ENCODE measurements at places on chromosomes 12 and 14.

- DNase-seq: no peak
These were observed 34.9 kb upstream of the HNF1A start for GRCh38 chr12:120943482-120943881.

- no peak for DNase-seq
These were observed 124.1 kb downstream of the PAPOLA start for GRCh38 chr14:96626121-96626768.

GRCh38 chr14:96098309-96098998 lies 59.3 kb downstream of the C14orf132 start:
- DNase-seq: peak; percentile 59

GRCh38 chr14:104119488-104120251 lies 18.7 kb upstream of the KIF26A start:
- DNase-seq: no peak

- DNase-seq: peak; percentile 57
These were observed 26.0 kb downstream of the WBP11 start for GRCh38 chr12:14777271-14777670.

GRCh38 chr14:99586054-99586760 lies 17.8 kb downstream of the CCDC85C start:
- no peak for DNase-seq

DNA sequence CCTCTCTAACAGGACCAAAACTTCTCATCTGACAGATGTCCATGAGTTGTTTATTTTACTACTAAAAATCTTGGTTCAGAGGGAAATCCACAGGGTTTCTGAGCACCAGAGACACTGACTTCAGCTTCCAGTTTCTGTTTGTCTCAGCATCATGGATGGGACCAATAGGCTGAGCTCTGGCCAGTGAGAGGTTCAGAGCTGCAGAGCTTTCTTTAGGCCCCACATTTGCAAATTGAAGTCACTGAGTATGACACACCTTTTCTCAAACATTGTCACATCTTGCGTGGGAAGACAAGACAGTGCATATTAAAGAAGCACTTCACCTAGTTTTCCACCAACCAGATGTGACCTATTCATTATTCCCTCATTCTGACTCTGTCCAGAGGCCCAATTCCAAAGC lies 45.2 kb downstream of the RDH12 start:
- DNase-seq: no peak

DNA sequence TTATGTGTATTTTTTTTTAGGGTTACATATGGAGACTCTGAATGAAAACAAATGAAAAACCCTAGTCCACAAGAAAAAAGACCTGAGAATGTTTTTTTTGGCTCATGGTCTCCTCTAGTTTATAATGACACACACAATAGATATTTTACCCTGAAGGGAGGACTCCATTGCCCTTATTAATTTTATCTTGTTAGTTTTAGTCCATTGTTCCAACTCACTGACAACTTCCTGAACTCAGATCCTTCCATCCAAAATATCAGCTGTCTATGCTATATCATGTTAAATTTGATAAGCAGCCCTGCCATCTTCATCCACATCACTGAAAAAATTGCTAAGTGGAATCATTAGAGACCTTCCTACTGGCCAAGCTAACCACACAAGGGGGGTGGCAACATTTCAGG lies 232.1 kb downstream of the MON2 start:
- no peak for DNase-seq

GRCh38 chr12:34406228-34406995 lies 384.1 kb downstream of the ALG10 start:
- DNase-seq: peak; percentile 9

DNA sequence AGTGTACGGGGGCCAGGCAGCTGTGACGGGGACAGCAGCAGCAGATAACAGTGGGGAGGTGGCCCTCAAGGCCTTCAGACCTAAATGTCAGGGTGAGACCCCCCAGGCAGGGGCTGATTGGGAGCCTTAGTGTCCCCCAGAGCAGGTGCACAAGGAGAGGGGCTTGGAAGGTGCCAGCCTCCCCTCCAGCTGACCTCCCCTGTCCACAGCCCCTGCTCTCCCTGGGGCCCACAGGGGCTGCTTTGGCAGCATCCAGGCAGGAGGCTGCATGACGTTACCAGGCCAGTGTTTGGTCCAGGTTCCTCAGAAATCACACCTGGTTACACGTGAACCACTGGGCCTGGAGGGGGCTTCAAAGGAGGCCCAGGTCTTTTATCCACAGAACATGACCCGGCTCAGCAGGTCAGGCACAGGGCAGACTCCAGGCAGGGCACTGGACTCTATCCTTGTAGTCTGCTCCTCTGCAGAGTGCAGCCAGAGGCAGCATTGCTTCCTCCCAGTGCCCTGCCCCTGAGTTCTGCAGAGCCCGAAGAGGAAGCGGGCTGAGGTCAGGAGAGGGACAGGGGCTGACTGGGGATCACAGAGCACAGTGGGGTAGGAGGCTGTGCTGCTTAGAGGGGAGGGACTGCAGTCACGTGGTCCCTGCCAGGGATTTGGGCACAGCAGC lies 2.6 kb upstream of the TRMT61A start:
- no peak for DNase-seq

DNA sequence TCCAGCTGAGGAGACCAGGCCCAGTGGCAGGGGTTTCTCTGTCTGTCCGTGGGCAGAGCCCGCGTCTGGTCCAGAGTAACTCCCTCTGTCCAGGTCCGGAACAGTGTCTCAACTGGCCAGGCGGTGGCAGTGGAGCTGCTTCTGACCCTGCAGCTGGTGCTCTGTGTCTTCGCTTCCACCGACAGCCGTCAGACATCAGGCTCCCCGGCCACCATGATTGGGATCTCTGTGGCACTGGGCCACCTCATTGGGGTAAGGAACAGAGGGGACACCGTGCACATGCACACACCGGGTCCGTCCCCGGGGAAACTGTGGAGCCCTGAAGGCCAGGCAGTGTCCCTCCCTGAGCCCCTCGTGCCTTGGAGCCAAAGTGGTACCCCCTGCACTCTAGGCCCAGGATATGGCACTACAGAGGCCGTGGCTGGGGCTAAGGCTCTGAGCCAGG lies 1.5 kb downstream of the AQP6 start:
- peak; percentile 81 for DNase-seq

- no peak for DNase-seq
These were observed 123.2 kb downstream of the PELI2 start for GRCh38 chr14:56241461-56241860.

GRCh38 chr12:56358836-56359532 lies 923 bp downstream of the STAT2 start:
- DNase-seq: peak; percentile 54

- DNase-seq: no peak
These were observed 260.9 kb downstream of the VRK1 start for GRCh38 chr14:97058074-97058467.

- no peak for DNase-seq
These were observed 58.7 kb upstream of the RD3L start for GRCh38 chr14:104001003-104001402.

GRCh38 chr14:67646131-67646530 lies 26.4 kb downstream of the ARG2 start:
- no peak for DNase-seq

DNA sequence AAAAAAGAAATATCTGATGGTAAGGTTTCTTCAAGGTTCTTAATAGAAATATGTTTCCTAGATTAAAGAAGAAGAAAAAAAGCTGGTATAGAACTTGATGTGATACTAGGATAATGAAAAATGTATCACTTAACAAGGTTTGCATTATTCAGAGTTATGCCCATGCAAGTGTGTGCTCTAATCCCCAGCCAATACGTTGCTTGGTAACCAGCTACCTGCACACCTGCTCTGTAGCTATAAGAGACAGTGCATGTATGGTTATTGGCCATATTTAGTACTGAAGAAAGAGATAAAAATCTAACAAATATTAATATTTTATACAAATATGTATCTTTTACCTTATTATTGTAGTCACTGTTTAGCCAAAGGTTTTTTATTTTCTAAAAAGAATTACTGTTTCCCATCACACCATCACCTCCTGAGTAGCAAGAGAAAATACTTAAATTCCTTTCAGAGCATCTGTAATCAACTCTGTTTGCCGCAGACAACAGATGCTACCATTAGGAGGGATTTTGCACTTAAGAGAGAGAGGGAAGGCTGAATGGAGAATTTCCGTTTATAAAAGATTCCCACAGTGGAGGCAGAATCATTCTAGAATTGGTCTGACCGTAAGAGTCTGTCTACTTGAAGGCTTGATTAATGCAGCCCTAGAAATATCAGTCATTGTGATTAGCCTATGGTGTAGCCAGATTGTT lies 115.6 kb downstream of the NEDD1 start:
- DNase-seq: no peak

- DNase-seq: no peak
These were observed 117.4 kb upstream of the RTL1 start for GRCh38 chr14:101020834-101021370.

DNA sequence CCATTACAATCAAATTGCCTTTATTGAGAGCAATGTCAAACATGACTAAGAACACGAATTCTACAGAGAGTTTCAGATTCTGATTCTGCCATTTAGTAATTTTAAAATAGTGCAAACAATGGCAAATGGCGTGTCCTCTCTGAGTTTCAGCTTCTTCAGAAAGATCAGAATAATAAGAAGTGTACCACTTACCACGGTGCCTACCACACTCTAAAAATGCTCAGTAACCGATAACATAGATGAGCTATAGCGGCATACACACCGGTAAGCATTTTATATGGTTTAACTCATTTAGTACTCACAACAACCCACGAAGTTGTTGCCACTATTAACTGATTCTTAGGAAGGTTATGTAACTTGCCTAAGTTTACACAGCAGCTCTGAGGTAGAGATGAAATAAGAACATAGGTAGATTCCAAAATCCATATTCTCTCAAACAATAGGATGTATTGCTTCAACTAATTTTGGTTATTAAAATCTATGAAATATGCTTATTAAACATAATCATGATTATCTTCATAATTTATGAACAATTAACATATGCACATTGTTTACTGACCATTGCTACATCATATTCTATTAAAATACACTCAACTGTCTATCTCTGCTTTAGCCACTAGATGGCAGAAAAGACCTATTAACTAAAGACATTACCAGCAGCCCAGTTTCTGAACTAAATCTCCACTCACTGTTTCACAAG lies 38.3 kb downstream of the SLC6A15 start:
- no peak for DNase-seq

DNA sequence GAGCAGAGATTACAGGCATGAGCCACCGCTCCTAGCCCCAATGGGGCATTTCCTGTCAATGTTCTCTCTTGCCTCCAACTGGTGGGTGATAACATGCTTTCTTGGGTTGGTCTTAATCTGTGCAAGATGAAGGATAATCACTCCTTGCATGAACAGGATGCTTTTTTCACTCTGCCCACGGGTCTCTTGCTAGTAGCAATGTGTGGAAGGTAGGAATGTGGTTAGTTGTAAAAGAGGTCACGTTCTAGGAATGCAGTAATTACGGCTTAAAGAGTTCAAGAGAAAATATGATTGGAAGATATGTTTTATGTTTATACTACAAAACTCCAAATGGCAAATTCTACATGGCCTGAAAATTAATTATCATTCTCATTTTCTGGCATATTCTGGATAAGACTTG lies 10.5 kb downstream of the RNASE10 start:
- DNase-seq: no peak

- no peak for DNase-seq
These were observed 288.2 kb upstream of the TMPO start for GRCh38 chr12:98227162-98227561.

DNA sequence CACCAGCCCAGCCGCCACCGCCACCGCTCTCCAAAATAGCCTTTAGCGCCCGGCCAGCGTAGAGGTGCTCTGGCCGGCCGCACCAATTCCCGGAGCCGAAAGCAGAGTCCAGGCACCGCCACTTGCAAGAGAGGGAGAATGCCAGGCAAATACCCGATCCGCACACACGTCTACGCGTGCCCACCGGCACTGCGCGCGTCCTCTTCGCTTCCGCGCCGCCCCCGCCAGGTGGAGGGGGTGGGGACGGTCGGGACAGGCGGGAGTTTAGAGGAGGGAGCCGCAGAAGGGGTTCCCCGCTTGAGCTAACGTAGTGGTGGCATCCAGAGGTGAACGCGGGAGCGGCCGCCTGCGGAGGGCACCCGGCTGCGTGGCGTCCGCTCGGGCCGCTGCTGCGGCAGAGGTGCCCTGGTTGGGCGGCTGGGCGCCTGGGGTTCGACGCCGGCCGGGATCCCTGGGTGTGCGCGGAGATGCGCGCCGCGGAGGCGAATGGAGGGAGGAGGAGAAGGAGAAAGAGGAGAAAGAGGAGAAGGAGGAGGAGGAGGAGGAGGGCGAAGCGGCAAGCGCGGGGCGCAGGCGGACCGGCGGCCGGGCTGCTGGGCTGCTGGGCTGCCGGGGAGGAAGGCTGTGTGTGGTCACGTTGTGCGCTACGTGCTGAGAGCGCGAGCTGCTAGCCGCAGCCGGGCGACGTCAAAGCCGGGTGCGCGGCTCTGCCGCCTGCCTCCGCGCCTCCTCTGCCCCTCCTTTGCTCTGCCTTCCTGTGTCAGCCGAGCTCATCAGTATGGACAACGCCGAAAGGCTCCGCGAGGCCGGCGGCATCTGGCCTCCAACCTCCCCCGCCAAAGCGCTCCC lies at the start of gene MDGA2:
MDGA2 (minus strand) TSS at position 140 of the 849 bp plus-strand sequence.
- DNase-seq: peak; percentile 47

GRCh38 chr14:91246051-91246852 lies 1.7 kb upstream of the GPR68 start:
- no peak for DNase-seq

DNA sequence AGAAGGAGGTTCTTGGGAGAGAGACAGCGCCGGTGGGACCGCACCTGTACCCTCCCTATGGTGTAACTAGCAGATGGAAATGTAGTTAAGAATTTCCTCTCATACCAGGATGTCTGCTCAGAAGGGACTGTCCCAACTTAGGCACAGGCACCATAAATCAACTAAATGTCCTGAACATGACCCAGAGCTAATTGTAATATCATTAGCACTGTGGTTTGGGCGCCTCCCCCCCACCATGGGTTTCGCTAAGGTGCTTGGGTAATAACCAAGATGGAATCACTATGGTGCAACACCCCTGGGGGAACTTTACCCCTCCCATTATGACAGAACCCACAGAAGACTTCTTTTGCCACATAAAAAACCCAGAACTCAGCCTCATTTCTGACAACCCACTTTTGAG lies 15.9 kb downstream of the ZNF641 start:
- no peak for DNase-seq

DNA sequence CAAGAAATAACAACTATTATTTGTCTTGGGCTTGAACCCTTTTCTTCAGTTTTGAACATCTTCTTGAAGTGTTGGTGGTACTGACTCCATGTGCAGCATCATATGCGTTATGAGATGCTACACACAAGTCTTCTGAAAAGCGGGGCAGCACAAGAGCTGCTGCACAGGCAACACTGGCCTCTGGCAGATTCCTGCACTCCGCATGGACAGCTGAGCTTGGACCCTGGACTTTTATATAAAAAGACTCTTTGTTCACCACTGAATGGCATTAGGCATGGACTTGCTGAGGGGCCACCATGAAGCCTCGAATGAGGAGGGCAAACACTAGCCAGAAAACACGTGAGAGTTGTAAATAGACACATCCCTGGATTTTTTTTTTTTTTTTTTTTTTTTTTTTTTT lies 210.8 kb upstream of the NPAS3 start:
- no peak for DNase-seq

DNA sequence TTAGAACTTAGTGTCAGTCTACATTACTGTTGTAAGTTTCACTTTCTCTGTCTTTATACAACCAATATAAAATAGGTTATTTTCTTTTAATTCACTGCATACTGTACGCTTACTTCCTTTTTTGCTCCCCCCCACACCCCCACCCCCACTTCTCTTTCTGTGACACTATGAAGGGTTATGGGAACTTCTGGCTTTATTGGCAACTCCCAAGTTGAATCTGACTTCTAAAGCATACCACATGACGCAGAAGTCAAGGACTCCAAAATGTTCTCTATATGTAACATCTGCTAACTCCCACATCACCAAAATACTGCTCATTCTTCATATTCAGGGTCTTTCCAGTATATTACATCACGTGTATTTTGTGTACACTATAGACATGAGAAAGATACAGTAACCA lies 81.2 kb upstream of the ATXN7L3B start:
- DNase-seq: no peak

Measured in lung (tissue), 17 donors.